Stimulated activated CD8-positive, alpha-beta memory T cell treated with anti-CD3 and anti-CD28 coated beads, Interleukin-15, amount 100 ng/mL, for 4 hours (primary cell): ENCODE measurements at places on chromosomes 7 and 10.

DNA sequence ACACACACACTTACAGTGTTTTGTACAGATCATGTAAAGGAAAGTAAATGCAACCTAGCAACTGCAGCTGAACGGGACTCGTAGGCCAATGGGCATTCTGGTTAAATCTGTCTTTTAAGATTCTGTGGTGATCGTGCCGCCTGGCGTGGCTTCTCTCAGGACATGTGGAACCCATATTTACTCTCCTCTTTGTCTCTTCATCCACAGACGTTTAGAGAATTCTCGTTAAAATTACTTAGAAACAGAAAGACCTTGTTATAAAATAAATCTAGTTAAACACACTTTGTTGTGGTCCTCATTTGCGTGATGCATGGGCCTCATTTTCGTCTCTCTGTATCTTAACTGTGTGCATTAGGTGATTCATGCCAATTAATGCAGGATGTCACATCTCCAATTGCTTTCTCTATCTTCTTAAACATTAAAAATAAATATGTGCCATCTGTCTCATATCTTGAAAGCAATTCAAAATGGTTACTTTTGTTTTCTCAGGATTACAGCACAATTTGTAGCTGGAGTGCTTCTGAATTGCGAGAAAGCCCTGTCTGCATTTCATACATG is 11.5 kb downstream of the KLF6 start:
- DNase-seq = no peak

DNA sequence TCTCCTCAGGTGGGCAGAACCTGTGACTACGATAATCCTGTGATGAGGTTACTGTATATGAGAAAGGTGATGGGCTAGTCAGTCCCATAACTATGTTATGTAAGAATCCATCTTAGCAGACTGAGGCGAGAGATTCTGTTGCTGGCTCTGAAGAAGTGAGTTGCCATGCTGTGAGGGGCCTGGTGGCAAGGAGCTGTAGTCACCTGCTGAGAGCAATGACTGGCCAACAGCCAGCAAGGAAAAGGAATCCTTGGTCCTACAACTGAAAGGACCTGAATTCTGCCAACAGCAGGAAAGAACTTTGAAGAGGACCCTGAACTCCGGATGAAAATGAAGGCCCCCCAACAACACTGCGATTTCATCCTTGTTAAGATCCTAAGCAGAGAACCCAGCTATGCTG is 31.0 kb upstream of the DNAJB12 start:
- DNase-seq = no peak

DNA sequence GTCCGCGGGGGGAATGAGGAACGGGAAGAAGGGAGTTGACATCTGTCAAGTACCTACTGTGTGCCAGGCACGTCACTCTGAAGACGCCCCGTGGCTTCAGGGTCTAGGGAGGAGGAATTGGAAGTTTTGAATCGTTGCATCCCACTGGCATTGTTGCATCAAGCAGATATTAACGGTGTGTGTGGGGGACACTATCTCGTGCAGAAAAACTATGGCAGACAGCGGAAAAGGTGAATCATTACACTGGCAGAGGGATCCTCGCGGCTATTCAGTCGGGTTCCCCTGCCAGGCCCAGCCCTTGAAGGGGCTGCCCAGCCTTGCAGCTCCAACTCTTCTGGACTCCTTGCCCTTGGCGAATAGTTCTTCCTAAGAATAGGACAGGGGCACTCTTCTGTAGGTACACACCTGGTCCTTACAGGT is 1.0 kb upstream of the KIAA1549 start:
- no peak for DNase-seq

GRCh38 chr10:69323622-69324021 is 45.3 kb downstream of the HK1 start:
- DNase-seq = no peak

GRCh38 chr10:122981066-122981464 is 864 bp downstream of the PSTK start:
- DNase-seq = no peak

GRCh38 chr7:154482863-154483262 is 430.7 kb downstream of the DPP6 start:
- no peak for DNase-seq

DNA sequence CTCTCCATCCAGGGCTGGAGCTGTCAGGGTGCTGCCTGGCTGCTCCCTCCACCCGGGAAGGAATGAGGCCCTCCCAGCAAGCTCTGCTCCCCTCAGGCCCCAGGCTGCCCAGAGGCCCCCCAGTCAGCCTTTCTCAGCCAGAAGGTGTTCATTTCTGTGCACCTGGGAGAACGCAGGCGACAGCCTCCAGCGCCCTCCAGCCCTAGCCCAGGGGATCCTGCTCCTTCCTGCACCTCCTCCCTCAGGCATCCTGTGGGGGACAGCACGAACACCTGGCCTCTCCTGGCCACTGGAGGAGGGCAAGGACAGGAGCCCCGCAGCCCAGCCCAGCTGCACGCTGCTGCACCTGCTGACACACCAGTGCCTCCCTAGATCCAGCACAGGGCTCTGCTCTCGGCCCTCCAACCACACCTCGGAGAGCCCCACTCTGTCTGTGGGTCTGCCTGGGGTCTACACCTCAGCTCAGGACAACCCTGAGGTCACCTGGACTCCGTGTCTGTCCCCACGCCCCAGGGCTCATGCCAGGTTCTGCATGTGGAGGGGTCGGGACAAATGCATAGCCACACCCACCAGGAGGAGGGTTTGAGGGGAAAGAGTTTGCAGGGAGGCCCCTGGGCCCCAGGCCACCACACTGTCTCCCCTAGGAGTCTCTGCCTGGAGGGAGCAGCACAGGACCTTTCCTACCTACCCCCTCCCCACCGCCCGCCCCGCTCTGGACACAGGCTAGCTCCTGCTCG is 7.4 kb upstream of the PWWP2B start:
- no peak for DNase-seq

DNA sequence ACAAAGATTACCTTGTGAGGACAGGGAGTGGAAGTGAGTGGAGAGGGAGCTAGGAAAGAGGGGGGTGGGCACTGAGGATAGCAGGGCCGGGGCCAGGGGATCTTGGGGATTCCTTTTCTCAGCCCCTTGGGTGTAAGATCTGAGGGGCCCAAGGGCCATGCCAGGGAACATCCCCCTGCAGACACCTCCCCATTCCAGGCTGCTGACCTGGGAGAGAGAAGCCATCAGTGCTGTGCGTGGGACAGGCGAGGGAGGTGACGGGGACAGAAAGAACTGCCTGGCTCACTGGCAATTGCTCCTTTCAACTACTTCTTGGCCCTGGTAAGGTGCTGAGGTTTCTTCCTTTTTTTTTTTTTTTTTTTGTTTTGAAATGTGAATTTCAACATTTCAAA is 12.0 kb upstream of the BTBD16 start:
- no peak for DNase-seq

- no peak for DNase-seq
Observed at GRCh38 chr10:98676895-98677294, 230.2 kb upstream of the HPS1 start.

DNA sequence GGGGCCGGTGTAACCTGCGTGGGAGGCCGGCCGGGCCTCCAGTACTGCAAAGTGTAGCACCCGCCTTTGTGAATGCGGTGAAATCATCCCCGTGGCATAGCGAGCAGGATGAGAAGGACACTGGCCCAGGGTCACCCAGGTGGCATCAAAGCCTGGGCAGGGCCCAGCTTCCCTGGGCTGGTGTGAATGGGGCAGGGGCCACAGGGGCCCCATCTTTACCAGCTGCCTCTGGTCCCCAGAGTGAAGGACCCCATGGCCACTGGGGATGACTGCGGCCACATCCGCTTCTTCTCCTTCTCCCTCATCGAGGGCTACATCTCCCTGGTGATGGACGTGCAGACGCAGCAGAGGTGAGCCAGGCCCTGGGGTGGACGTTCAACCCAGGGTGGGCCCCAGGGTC is 53.8 kb downstream of the RCC1L start:
- no peak for DNase-seq

DNA sequence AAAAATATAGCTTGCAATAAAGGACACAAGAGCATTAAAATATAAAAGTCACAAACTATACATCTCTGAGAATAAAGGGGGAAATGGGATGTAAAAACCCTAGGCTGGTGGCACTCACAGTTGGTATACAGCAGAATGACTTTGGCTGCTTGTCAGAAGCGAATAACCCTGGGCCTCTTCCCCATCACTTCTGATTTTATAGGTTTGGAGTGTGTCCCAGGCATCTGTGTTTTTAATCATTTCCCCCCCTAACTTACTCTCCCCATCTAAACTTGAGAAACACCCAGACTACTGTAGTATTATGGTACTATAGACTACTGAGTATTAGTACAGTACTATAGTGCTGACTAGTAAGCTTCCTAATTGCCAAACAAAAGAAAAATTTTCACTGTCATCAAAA is 1.8 kb upstream of the RPA3 start:
- no peak for DNase-seq

- no peak for DNase-seq
Observed at GRCh38 chr10:30581779-30582380, 47.7 kb downstream of the LYZL2 start.

DNA sequence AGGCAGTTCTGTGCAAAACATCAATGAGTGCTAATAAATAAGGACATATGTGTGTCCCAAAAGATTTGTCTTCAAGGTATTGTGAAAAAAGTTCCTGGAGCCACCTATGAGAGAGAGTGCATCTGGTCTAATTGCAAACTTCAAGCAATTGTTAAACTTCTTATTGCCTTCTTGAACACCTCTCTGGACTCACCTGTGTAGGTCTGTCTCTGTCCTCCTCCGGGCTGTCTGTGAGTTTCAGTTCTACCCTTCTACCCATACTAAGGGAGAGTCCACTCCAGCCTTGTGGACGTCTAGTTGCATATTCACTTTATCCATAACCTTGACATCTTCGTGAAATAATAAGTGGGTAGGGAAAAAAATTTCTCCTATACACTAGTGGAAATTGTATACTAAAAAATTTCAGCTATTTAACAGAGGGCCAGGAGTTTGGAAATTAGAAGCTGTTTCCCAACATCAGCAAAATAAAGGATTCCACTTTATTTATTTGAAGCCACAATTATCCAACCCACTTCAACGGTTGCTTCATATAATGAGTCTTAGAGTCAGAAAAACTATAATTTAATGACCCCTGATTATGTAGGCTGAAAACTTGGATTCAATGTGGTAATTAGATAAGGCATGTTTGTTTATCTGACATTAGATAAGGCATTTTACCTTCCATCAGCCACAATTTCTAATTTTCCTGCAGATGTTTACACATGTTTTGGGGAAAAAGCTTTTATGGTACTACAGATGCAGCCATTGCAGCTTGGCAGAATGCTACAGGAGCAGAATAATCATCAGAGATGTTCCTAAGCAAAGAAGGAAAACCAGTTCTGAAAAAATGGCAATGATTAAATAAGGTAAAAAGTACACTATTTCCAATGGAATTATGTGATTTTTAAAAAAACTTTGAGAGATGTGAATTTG is 150.8 kb upstream of the FAM3C start:
- no peak for DNase-seq

- no peak for DNase-seq
Observed at GRCh38 chr7:522071-522950, 2.7 kb upstream of the PDGFA start.

- no peak for DNase-seq
Observed at GRCh38 chr7:13165854-13166253, 478.4 kb downstream of the ARL4A start.

GRCh38 chr7:39757604-39758003 is 134.2 kb downstream of the RALA start:
- DNase-seq = no peak

DNA sequence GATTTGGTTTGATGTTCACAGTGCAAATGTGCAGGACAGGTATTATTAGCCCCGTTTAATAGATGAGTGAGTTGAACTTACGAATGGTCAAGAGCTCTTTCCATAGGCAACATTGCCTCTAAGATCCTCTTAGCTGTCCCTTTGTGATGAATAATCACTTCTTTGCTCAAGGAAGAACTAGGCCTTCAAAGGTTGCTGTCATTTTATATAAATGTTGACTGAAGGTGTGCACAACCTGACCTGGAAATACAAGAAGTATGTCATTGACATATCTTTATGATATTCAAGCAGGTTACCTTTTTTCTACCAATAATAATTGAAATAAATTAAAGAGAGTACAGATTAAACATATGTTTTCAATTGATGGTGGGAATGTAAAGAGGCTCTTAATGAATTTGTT is 48.5 kb upstream of the GLCCI1 start:
- no peak for DNase-seq

GRCh38 chr10:116849248-116850057 is at the start of gene ENO4:
ENO4 (plus strand) TSS chr10:116849499; CDS start chr10:116849567, 68 bp downstream.
- no peak for DNase-seq

- no peak for DNase-seq
Observed at GRCh38 chr10:62915158-62915557, 99.0 kb upstream of the EGR2 start.

DNA sequence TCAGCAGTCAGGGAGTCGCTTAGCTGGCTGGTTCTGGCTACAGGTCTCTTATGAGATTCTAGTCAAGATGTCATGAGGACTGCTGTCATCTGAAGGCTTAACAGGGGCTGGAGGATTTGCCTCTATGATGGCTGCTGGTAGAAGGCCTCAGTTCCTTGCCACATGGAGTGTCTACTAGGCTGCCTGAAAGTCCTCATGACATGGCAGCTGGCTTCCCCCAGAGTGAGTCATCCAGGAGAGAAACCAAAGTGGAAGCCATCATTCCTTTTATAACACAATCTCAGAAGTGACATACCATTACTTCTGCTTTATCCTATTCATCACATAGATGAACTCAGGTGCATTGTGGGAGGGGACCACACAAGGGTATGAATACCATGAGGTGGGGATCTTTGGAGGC is 75.1 kb downstream of the EXOC6 start:
- DNase-seq = no peak

DNA sequence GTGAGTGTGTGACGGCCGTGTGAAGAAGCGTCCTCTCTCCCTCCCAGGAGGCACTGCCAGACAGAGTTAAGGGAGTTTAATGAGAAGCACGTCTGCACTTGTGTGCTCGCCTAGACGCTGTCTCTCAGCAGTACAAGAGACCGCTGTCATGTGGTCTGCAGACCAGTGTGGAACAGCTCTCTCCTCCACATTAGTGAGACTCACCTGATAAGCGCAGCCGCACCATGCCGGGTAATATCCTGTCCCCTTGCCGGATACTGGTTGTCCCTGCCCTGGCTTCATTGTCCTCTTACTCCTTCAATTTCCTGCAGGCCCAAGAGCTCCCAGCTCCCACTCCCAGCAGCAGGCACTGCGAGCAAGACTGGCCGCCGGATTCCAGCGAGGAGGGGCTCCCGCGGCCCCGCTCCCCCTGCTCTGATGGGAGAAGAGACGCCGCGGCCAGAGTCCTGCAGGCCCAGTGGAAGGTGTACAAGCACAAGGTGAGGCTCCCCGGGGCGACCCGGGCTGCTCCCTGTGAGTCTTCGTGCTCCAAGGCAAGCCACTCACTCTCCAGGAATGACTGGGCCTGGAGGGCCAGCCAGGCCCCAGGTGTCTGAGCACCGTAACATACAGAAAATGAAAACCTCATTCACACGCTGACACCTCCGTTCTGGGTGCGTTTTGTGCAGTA is 33.5 kb upstream of the TTYH3 start:
- DNase-seq = no peak

GRCh38 chr7:157018328-157018996 is 8.0 kb upstream of the MNX1 start:
- DNase-seq = no peak

DNA sequence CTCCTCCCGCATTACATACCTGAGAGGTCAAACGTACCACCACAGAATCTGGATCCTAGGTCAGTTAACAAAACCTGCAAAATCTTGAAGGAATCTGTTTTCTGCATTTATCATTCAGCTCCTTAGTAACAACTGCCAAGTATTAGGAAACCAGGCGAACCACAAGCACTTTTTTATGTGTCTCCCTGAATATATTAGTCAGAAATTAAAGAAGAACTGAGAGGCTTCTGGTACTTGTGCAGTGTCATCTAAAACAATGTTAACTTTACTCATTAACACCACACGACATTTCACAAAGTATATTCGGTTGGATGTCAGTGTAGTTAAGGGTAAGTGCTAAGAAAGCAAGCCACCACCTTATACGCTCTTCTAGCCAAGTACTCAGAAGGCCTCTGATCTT is 2.5 kb downstream of the CCDC6 start:
- no peak for DNase-seq
